NCI-H146 (cell line): ENCODE measurements at places on chromosomes 2 and 18.
A peak's percentile ranks its signal among the peaks of the same experiment; 100 is the strongest.

DNA sequence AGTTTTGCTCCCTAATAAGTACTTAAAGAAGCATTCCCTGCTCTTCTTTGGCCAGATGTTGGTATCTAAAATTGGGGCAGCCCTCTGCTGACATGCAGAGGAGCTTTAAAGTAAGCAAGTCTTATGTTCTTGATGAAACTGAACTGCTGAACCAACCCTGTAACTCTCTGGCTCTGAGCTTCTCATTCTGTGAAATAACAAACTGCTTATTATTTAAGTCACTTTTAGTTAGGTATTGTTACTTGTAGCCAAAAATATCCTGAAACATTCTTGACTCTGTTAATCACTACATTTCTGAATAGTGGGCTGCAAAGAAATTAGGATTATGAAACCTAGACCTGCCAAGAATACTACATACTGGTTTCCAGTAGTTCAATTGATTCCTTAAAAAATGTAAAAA, 15.5 kb downstream of the PPP3R1 start:
- DNase-seq, result no peak

DNA sequence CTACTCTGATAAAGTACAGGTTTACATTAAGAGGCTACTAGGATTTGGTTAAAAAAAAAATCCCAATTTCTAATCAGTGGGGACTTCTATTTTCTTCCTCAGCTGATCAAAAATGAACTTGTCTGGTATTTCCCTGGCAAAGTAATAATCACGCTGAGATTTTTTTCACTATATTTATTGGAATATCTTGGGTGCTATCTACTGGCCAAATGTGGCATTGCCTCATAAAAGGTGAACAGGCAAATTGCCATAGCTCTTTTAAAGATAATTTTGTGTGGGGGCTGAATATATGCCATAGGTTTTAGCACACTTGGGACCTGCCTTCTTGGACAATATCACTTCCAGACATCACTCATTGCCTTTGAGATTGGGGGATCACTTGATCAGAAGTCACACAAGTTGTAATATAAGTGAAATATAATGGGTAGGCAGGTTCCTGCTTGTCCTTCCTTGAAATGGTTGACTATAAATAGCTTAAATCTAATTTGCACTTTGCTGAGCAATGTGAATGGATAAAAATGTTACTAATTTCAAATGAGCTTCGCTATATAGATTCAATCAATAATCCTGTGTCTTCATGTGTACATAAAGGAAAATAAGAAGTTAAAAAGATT, 7.0 kb upstream of the NXPH2 start:
- peak; percentile 59 for DNase-seq

DNA sequence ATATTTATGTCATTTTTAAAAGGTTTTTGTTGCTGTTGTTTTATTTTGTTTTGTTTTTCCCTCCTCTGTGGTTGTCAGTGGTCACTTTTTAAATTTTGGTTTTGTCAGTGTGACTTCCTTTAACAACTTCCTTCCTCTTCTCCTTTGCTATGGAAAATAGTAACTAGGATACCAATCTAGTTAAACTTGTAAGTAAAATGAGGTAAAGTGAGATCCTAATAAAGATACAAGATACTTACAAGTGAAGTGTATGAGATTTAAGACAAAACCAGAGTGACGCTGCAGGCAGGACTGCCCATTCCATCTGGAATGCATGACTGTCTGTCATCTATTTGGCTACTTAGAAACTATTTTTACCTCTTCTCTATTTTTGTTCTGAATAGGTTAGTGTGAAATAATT, 30.6 kb upstream of the CREB1 start:
- no peak for DNase-seq

DNA sequence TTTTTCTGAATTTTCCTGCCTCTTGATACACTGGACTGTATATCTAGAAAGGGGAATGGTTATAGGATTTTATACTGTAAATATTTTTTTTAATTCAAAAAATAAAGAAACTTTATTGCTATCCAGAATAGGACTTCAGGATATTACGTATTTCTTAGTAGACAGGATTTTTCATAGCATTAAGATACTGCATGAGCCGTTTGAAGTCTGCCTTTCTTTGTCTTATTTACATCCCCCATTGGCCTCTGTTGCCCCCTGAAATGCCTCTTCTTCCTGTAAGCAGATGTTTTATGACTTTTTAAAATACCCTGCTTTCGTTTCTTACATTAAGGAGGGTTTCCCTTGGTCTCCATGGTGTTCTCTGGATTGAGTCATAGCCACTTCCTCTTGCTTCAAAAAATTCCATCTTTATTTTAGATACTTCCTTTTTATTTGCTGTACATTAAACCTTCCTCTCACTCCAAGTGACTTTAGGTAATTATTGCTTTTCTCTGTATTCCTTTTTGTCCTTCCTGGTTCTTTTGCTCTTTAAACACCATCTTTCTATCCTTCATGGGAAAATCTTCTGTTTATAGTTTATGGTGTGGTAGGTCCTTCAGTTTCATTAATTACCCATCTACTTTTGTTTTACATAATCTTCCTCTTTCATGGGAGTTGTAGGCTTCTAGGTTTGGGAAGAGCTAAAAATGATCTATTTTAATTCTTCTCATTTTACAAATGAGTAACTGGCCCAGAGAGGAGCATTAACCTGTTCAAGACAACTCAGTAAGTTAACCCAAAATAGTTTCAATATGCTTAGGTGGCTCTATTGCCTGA, 72.6 kb downstream of the ZNF532 start:
- no peak for DNase-seq

GRCh38 chr2:187689372-187689771, 135.1 kb upstream of the TFPI start:
- no peak for DNase-seq

DNA sequence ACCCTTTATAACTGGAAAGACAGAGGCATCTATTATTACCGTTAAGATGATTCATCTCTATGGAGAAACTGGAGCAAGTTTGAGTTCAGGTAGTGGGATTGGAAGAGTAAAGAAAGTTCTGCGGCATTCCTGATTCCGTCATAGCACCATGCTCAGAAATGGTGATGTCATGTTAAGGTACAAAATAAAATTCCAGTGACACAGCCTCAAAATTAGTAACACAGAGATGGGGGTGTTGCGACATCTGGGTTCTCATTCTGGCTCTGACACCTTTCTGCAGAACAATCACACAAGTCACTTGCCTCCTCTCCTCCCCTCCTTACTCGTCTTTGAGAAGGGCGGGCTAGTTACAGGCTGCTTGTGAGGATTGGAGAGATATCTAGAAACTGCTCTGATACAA, 105.7 kb downstream of the DPP10 start:
- DNase-seq, result no peak
